Brain pericyte (primary cell): ENCODE measurements at places on chromosomes 4 and X.

DNA sequence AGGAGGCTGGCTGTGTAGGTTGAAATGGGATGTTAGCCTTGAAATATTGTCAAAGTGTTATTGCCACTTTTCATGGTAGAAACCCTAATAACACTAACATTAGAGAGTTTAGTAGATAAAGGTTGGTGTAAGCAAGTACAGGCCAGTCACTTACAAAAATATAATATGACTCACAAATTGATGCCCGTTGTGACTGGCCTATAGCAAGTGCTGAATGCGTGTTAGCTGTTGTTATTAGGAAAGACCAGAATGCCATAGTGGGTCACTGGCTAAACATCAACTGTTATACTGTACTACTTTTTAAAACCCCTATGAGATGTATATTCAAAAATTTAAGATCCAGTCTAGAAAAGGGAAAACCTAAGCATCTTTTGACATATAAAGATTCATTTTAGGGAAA is 20.4 kb upstream of the GDPD2 start:
- no peak for DNase-seq

GRCh38 chr4:20890761-20891160 is 190.5 kb downstream of the PACRGL start:
- no peak for DNase-seq

- DNase-seq, result no peak
Measured at GRCh38 chr4:99025506-99025905, 30.0 kb downstream of the METAP1 start.

DNA sequence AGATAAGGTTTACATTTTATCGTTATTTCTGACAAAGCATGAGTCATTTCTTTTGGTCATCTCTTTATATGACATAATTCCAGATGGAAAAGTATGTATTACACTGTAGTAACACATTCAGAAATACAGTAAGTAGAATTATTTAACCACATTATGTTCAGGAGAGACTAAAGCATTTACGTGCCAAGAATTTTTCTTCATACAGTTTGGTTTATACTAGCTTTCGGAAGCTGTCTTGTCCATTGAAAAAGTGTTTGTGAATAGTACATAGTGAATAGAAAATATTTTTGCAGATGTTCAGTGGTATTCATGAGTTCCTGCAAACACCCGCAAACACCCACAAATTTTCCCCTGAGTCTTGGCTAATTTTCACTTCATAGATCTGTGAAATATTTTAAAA is 1033.0 kb upstream of the INTU start:
- DNase-seq, result no peak

- no peak for DNase-seq
Measured at GRCh38 chrX:154818916-154819770, 13.9 kb upstream of the MPP1 start.
